ENCODE measurements at places on chromosomes 12 and 14.

DNA sequence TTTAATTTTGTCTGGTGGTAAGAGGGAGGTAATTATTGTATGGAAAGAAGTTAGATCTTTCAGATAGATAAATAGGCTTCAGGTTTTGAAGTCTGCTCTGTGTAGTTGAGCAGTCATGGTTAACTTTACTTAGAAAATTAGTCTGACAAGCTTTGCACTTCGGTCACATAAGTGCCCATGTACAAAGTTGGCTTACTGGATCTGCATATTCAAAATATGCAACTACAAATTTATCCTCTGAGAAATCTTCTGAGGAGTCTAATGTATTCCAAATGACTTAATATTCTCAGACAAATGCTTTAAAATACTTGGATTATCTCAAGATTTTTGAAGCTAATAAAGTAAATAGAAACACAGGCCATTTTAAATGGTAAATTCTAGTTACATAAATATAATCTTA lies 61.2 kb downstream of the ETNK1 start:
- no peak for DNase-seq

- no peak for DNase-seq
Observed at GRCh38 chr12:21911832-21912231, 29.4 kb downstream of the ABCC9 start.

DNA sequence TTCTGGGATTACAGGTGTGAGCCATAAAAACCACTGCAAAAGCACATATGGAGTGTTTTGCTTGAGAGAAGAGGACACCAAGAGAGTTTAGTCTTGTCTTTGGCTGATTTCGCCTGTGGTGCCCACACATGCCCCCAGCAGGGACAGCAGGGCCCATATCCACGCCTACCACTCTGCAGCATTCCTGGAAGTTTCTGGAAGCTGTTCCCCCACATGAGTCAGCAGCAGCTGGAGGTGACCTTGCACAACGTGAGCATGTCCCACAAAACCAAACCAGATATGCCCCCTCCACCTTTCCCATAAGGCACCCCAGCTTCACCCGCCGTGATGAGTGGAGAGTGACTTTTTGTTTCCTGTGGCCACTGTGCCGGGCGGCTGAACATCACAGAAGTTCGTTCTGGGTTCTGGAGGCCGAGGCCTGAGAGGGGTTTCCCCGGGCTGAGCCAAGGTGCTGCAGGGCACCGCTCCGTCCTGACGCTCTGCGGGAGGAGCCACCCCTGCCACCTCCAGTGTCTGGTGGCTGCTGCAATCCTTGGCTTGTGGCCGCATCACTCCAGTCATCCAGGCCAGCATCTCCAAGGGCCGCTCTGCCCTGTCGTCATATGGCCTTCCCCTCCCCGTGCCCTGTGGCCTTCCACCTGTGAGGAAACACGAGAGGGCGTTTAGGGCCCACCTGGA lies 4.7 kb downstream of the ASPG start:
- no peak for DNase-seq

DNA sequence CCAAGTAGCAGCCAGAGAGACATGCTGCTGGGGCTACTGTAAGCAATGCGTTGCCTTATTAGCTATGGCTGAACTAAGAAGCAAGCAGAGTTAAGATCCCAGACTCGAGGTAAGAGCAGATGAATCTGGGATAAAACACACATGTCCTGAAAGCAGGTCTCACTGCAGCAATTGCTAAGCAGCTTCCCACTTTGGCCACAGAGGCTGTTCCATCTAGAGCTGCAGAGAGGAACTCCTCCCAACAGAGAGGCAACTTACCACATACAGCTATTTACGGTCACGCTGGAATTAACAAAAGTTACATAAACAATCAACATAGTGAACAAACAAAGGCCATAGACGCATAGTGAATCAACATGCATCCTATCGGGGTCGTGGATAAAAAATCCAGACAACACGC lies 90.2 kb downstream of the KSR2 start:
- DNase-seq = no peak

- DNase-seq = peak; percentile 94
Observed at GRCh38 chr14:74140374-74140850, 55.7 kb downstream of the LIN52 start.

- no peak for DNase-seq
Observed at GRCh38 chr12:118494776-118495175, 118.4 kb downstream of the SUDS3 start.

DNA sequence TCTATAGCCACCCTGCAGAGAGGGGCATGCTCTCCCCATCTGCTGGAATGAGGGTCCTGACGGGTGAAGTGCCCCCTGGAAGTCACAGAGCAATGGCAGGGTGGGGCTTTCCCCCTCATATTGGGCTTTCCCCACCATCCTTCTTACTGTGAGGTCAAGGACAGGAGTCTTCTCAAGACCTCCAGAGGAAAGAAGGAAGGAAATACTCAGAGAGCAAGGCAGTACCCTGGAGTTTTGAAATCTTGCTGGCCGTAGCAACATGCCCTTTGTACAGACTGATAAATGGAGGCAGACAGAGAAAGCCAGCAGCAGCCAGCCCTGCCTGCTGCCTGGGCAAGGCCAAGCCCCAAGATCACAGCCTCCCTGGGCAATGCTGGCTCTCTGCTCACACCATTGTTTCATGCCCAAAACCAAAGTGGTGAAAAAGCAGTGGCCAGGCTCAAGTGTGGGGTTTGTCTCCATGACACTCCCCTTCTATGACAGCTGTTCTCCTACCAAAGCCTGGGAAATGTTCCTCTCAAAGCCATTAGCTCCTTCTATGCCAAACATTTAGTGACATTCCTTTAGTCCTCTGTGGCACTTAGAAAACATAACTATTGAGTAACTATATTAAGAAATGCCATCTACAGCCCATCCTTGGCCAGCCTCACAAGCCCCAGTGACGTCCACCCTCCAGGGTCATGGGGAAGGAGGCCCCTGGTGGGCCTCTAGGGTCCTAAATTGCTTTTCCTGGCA lies 13.2 kb upstream of the ITPK1 start:
- DNase-seq = no peak

GRCh38 chr14:81805785-81806184 lies 272.1 kb upstream of the SEL1L start:
- DNase-seq = no peak

- DNase-seq = peak; percentile 6
Observed at GRCh38 chr14:106551265-106551664, 1024.9 kb downstream of the TMEM121 start.

GRCh38 chr14:23321572-23322547 lies 603 bp downstream of the PABPN1 start:
- no peak for DNase-seq

DNA sequence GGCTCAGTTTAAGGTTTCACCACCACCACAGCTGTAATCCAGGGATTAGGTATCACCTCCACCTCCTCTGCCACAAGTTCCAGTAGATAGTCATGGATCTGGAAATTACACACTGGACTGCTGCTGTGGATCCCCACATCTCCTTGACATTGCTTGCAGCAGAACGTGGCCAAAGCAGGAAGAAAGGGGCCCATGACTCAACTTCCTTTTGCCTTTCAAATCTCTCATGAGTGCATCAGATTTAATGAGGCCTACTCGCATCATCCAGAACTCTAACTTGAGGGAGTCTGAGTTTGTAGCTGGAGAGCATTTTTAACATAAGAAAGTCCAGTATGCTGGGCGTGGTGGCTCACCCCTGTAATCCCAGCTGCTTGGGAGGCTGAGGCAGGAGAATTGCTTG lies 29.2 kb upstream of the TMED10 start:
- no peak for DNase-seq

- DNase-seq = no peak
Observed at GRCh38 chr12:78802593-78802992, 62.0 kb upstream of the SYT1 start.

- DNase-seq = no peak
Observed at GRCh38 chr12:51889216-51890132, 1.6 kb downstream of the ANKRD33 start.

DNA sequence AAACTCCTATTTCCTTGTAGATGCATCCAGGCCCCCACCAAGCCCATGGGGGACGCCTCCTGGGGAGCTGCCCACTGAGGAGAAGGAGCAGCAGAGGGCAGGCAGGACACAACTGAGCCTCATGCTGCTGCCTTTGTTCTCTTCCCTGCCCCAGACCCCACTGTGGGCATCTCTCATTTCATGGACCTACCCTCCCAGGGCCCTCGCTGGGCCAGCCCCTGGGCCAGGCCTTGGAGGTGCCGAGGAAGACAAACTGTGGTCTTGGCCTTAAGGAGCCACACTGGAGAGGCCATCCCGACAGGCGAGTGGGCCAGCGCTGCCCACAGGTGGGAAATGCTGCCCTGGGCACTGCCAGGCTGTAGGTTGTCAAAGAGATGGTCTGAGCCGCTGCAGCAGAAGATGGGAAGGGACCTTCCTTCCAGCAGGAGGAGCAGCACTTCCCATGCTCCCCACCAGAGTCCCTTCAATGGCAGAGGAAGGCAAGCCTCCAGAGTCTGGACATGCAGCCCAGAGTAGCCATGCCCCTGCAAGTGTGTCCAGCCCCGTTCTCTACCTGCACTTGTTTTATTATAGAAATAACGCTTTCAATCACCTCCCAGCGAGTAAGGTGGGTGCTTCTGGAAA lies 147.4 kb downstream of the BCL11B start:
- no peak for DNase-seq

DNA sequence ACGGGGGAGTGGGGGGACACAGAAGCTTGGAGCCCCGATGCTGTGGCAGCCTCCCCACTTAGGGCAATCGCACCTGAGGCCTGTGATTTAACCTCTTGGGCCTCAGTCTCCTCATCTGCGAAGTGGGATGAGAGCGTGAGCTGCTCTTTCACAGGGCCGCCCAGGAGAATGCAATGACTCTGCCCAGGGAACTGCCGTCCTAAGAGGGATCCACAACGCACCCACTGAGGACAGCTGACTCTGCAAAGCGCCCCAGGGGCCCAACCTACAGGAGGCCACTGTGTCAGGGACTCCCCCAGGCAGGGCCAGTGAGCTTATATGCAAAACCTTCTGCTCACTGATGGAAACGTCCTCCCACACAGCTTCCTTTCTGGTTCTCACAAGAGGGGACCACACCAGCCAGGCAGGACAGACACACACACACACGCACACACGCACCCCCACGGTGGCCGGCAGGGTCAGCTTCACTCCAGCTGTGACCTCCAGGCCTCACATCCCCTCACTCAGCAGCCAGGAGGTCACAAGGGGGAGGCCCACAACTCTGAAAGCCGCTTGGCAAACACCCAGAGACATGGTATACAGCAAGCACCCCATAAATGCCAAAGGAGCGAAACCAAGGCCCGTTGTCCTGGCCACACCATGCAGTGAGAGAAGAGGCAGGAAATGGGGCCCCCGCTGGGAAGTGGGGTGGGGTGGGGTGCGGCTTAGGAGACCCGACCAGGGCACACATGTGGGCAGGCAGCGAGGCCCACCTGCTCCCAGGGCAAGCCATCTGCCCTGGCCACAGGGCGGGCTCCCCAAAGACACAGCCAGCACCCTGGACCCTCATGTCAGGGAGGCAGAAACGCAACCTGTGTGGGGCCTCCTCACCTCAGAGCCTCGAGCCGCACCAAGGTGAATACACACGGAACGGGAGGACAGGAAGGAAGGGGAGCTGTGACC lies 73.3 kb downstream of the NCOR2 start:
- no peak for DNase-seq

DNA sequence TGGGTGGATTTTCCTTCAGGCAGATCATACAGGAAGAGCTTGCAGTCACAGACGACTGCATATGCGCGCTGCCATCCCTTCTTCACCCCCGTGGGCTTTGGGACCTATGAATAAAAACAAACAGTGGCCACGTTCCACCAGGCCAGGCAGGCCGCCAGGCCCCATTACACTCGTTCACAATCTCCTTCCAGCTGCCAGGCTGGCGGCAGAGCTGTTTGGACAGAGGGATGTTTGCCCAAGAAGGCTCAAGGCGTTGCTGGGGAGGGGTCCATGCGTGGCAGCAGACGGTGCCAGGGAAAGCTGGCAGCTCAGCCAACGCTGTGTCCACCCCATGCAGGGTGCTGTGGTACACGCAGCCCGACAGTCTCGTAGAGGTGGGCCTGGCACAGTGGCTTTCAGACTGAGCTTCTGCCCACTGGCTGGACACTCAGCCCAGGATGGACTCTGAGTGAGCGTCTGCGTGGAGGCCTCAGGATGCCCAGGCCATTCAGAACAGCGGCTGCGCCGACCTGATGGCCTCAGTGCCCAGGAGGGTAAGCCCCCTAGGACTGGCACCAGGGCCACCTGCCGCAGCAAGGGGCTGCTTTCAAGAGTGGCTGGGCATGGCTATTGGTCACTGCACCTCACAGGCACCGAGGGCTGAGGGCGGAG lies 27.5 kb downstream of the AMN start:
- peak; percentile 19 for DNase-seq

DNA sequence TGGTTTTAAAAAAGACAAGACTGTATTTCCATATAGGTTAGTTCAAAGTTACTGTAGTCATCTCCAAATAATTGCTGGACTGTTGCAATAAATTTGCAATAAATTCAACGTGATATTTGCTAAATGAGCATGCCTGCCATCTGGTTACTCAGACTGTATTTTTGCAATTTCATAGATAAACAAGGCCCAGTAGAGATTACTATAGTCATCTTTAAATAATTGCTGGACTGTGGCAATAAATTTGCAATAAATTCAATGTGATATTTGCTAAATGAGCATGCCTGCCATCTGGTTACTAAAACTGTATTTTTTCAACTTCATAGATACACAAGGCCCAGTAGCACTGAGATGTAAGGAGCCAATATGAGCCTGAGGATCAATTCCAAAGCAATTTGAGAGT lies 5.6 kb downstream of the NTN4 start:
- DNase-seq = no peak

DNA sequence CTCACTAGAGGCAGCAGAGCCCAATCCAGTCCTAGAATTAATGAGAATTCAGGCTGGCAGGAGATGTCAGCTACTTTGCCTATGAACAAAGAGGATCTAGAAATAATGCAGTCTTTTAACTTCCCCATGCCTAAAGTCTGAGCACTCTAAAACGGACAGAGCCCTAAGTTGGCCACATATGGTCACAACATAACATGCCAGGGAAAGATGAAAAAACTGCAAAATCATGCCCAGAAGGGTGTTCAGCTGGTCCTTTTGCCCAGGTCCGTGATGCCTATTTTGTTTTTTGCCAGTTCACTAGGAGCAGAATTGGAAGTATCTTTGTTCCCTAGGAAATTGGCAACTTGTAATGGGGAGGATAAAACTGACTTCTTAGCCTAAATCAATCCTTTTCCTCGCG lies 20.3 kb upstream of the LMNTD1 start:
- DNase-seq = no peak

GRCh38 chr12:93109551-93110203 lies 180.6 kb upstream of the EEA1 start:
- DNase-seq = peak; percentile 96

DNA sequence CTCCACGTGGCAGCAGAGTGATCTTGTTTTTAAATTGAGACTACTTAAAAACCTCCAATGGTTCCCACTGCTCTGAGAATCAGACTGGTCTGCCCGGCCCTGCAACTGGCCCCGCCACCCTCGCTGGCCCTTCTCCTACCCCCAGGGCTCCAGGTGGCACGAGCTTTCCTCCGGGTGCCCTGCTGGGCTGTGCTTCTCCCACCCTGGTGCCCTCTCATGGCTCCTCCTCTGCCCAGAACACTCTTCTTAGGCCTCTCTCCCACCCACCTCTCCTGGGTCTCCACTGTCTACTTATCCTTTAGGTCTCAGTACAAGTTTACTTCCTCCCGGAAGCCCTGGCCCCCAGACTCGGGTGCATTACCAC lies 26.5 kb downstream of the CCDC92 start:
- DNase-seq = no peak

- no peak for DNase-seq
Observed at GRCh38 chr14:32407130-32407529, 78.0 kb downstream of the AKAP6 start.
